ENCODE measurements at places on chromosomes 3 and 15.

DNA sequence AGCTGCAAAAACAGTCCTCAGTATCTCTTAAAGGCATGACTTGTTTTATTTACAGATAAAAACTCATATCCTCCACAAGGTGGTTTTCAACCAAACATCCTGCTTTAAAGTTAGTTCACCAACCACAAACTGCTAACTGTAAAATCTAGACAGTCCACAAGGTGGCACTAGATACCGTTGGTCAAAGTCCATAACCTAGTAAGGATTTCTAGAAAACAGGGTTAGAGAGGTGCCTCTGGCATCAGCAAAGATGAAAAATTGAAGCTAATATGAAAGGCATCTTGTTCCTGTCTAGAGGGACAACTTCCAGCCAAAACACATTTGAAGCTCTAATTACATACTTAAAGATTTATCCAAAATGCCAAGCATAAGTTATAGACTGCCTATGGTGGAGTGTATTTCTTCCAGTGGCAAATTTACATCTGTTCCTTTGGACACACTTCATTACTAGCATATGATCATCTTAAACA lies 56.0 kb downstream of the ZMAT3 start:
- DNase-seq: peak; percentile 46

- no peak for DNase-seq
Measured at GRCh38 chr3:149038322-149038721, 47.0 kb downstream of the GYG1 start.

- no peak for DNase-seq
Measured at GRCh38 chr15:82532383-82532990, 7.8 kb downstream of the RPS17 start.

- DNase-seq: no peak
Measured at GRCh38 chr3:155286736-155287135, 6.7 kb downstream of the STRIT1 start.

GRCh38 chr3:58025406-58025805 lies 17.2 kb downstream of the FLNB start:
- DNase-seq: no peak

Measured in fibroblast of skin of left biceps (primary cell).